ENCODE measurements at places on chromosomes 7 and 10.

DNA sequence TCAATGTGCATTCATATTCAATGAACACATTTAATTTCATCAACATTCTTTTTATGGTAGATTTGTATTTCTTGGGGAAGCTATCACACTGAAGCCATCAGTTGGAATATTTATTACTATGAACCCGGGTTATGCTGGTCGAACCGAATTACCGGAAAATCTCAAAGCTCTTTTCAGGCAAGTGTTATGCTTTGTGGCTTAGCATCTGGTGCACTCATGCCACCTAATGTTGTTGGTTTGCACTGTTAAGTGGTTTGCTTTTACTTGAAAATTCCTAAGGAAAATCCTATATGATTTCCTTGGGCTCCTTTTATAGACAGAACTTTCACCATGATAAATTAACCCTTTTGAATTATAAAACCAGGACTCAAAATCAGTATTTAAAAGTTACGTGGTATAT lies 147.9 kb downstream of the DNAH11 start:
- DNase-seq: no peak

DNA sequence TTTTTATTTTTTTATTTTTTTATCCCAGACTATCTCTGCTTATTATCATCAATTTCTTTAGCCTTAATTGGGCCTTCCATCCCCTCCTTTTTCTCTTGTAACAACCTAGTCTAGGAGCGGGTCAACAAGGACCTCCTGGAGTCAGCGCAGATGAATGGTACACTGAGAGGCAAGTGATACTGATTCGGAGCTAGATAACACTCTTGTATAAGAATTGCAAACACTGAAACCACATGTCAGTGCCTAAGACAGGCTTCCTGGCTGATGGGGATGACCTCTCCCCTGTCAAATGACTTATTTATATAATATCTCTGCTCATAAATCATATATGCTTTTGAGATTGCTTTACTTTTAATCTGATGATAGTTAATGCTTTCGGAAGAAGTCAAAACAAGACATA lies 22.7 kb downstream of the BPGM start:
- no peak for DNase-seq

- DNase-seq: no peak
Measured at GRCh38 chr10:57168611-57169240, 807.7 kb upstream of the ZWINT start.

DNA sequence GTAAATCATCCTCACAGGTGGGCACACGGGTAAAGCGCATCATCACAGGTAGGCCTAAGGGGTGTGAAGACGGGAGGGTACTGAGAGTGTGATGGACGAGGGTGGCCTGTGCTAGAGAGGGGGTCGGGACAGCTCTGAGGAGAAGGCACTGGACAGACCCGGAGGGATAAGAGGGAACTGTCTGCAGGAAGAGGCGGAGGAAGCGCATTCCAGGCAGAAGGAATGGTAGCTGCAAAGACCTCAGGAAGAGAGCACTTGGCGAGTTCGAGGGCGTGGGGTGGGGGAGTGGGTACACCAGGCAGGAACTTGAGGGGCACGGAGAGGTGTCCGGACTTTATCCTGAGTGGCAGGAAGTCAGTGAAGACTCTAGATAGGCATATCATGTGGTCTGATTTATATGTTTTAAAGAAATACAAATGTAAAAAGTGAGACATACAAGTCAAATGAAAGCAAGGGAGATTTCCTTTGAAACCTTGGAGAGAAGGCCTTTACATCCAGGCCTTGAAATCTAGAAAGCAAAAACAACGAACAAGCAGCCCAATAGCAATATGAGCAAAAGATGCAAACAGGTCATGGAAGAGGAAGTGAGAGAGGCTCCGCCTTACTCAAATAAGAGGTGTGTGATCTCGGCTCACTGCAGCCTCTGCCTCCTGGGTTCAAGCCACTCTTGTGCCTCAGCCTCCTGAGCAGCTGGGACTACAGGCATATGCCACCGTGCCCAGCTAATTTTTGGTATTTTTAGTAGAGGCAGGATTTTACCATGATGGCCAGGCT lies 3.6 kb downstream of the LHPP start:
- peak; percentile 22 for DNase-seq

- DNase-seq: no peak
Measured at GRCh38 chr7:91633013-91633441, 247.5 kb downstream of the MTERF1 start.

- no peak for DNase-seq
Measured at GRCh38 chr7:122316467-122317388, 12.2 kb upstream of the FEZF1 start.

DNA sequence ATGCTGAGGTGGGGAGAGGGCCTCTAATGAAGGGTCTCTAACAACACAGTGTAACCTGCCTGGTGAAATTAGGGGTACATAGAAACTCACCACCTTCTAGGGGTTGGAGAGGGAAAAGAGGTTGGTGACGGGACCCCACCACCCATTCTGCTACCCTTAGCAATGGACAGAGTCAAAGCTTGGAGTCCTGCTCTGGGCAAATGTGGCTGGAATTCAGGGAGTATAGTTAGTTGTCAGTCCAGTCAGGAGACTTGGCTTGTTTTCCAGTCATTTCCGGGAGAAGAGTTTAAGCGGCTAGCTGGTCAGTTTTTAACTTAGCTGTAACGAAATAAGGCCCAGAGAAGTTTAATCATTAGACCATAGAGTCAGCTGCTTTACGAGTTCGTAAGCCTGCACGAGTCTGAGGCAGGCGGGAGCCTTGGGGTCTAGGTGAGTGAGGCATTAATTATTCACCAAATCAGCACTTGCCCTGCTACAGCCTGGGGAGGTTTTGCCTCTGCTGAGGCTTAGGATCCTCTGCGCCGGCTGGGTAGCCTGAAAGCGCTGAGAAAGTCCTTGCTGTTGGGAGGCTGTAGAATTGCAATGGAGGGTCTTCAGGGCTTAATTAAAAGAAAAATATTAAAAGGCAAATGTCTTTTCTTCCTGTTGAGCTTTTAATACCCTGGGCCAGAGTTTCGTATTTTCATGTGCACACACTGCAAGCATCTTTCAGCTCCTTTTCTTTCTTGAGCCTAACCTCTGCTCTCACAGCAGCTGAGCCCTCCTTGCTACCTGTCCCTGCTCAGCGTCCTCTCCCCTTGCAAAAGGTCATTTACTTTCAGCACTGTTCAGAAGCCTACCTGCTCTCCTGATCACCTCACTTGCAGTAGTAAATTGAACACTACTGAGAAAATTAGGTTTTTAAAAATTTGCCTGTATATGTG lies 1.5 kb upstream of the LAMB1 start:
- DNase-seq: no peak

DNA sequence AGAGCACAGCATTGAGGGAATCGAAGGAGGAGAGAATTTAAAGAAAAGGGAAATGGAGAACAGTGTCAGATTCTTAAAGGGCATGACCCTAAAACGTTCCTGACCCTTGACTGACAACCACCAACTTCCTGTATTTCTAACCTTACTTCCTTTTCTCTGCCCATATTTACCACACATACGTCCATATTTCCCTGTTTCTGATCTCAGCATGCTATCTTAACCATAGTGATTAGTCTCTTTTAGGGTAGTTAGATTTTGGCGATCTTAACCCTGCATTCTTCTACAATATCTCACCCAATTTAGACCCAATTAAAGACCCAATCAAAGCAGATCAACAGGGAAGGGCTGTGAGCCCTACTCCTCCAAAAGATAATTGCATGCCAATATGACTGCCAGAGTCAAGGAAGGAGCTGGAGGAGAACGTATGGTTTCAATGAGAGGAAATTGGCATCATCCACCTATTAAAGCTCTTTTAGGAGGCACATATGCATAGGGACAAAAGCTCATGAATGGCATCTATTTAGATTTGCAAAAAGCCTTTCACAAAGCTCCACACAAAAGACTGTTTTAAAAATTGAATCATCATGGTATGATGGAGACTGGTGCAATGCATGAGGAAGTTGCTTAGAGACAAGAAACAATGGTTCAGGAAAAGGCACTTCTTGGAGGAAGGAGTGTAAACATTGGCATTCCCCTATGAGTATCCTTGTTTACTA lies 49.0 kb upstream of the ARHGAP12 start:
- peak; percentile 91 for DNase-seq

DNA sequence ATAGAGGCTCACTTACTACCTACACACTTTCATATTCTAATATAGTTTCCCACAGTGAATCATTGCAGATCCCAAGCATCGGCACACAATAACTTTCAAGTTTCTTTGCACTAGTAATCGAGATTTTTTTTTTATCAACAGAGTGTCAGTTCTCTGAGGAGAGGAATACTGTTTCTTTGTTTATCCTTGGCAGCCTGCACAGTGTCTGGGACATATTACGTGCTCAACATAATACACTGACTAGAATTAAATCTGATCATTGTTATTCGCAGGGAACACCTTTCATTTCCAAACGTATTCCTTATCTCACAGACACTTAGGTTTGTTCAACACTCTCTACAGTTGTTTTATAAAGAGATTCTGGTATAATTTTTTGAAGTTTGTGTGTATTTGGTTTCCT lies 95.3 kb downstream of the CACNA2D1 start:
- no peak for DNase-seq

- DNase-seq: no peak
Measured at GRCh38 chr7:43577485-43577951, 5.4 kb upstream of the STK17A start.

GRCh38 chr7:105261689-105262088 lies 127.0 kb downstream of the SRPK2 start:
- DNase-seq: peak; percentile 36

DNA sequence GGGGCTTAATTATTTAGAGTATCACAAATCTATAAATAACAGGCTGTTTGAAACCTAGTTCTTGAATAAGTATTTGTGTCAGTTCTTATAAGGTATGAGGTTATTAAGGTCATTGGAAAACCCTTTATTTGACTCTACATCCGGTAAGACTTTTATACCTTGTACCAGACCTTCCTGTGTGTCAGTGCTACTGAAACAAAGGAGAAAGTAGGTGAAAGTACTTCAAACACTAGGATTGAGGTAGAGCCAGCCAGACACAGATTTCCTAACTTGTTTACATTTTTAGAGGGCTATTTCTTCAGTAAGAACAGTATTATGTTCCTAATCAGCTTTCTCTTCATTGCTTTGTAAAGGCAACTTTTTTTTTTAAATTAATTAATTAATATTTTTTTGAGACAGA lies 93.9 kb downstream of the ZNRF2 start:
- no peak for DNase-seq

DNA sequence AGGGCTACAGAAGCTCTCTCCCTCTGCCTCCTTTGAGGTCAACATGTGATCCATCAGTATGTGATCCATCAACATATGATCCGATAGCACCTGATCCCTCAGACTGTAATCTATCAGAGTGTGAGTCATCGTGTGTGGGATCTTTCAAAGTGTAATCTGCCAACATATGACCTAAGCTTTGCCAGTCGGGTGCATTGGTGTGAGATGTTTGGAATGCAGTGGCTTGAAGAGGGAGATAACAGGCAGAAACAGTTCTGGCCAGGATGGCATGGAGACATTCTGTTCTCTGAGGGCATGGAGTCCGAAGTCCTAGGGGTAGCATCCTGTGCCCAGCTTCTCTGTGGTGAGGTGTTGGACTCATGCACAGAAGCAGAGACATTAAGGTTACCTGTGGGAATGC lies 217.7 kb upstream of the ETV1 start:
- no peak for DNase-seq

DNA sequence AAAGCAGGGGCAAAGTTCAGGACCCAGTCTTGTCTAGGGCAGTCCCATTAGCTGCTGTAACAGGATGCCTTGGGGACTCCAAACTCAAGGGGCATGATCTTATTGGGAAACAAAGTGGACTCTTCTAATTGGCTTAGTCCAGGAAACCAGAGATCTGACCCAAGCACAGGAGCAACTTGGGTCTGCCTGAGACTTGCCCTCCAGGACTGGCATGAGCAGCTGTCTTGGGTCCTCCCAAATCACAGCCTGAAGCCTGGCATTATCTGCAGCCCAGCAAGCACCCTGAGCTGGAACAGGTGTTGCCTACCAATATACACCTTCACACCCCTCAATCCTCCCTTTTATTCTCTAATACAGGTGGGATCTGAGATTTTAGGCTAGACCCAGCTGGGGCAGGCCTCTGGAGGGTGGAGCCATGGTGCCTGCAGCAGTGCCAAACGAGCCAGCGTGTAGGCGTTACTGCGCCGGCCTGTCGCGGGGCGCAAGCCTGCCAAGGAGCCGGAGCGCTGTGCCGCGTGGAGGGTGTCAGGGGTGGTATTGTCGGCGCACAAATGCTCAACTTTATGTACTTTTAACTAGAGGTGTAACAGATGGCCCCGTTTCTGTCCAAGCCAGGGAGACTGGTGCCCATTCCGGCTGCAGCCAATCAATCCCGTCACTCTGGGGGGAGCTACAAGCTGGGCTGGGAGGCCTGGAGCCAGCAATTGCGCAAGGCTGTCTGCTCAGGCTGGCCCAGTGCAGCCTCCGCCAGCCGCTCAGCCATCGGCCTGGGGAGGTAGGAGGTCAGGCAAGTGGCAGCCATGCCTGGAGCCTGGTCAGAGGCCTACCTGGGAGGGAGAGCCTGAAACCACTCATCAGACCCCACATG lies 12.8 kb upstream of the LBX1 start:
- DNase-seq: no peak

- no peak for DNase-seq
Measured at GRCh38 chr10:37535459-37536246, 321.8 kb downstream of the ZNF248 start.
